Right kidney (tissue), 9 donors: ENCODE measurements at places on chromosomes 7 and 10.

- DNase-seq, result no peak
Measured at GRCh38 chr10:44607116-44607515, 222.2 kb upstream of the CXCL12 start.

GRCh38 chr10:74486659-74487058 lies 335.6 kb downstream of the ADK start:
- DNase-seq, result no peak

GRCh38 chr7:157357129-157358040 lies 20.6 kb downstream of the DNAJB6 start:
- no peak for DNase-seq

DNA sequence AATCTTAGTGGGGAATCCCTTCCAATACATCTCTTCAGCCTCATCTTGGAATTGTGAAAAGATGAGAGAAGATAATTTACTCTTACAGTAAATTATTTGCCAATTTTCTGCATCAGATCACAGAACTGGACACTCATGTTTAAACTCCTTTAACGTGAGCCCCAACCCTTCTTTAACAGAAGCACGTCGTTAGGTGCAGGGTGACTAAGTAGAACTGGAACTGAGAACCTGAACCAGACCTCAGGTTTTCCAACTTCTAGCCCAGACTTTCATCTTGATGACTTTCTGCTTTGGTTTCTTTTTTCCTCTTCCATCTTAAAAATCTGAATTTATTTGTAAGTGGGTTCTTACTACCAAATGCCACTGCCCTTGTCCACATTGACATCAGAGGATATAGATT lies 57.2 kb upstream of the LYZL2 start:
- no peak for DNase-seq

GRCh38 chr7:85011127-85011526 lies 175.7 kb downstream of the SEMA3D start:
- DNase-seq, result no peak

GRCh38 chr10:60524541-60524940 lies 134.9 kb upstream of the ANK3 start:
- DNase-seq, result no peak

DNA sequence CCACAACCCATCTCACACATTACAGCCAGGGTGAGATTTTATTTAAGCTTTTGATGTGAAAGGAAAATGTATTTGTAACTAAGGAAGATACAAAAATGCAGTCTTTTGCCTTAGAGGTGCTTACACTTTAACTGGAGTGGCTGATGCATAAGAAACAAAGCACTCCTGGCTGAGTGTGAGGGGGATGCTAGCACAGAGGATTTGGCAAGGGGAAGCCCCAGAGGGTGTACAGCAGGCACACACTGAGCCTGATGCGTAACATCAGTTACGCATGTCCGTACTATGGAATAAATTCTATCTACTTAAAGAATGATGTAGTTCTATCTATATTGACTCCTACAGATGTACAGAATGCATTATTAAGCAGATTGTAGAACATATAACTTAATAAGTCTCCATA lies 17.8 kb downstream of the GIMAP8 start:
- no peak for DNase-seq

DNA sequence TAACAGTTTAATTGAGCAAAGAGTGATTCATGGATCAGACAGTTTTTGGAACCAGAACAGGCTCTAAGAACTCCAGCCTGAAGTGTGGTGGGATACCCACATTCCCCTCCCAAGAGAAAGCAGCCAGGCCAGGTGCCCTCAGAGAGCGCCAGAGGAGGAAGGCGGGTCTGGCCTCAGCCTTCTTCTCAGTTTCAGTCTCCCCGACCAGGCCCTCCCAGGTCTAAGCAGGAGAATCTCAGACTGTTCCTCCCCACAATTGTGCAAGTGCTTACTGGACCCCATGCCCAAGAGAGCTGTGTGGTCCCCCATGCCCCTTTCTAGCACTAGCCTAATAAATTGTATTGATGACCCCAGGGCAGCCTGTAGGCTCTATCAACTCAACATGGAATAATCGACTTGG lies 25.6 kb downstream of the PPIF start:
- no peak for DNase-seq

GRCh38 chr7:129493555-129493954 lies 8.8 kb upstream of the SMKR1 start:
- DNase-seq, result no peak

DNA sequence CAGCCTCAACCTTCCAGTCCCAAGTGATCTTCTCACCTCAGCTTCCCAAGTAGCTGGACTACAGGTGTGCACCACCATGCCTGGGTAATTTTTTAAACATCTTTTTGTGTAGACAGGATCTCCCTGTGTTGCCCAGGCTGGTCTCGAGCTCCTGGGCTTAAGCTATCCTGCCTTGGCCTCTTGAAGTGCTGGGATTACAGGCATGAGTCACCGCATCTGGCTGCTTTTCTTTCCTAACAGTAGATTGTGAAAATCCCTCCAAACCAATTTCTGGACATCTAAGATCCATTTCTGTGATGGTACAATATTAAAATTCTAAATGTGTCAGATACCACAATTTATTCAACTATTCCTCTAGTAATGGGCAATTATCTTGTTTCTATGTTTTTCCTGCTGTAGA lies 38.7 kb downstream of the RAB18 start:
- no peak for DNase-seq

DNA sequence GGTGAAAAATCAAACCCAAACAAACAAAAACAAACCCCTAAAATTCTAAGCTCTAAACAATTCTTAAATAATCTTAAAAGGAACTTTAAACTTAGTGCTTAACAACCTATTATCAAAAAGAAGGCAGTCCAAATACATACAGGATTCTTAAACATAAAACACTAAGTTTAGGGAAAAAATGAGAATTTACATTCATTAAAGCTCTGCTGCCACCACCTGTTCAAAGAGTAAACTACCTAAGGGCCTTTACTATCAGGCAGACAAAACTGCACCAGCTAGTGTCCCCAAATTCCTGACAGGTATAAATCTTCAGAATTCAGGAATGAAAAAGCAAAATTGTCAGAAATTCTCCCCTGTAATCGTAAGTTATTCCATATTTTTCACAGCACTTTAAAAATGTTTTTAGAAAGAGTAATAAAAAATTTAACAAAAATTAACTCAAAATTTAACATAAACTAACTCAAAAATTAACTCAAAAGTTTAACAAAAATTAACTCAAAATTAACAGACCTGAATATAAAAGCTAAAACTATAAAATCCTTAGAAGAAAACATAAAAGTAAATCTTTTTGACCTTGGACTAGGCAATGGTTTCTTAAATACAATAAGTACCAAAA lies 55.1 kb downstream of the PDZD8 start:
- no peak for DNase-seq

DNA sequence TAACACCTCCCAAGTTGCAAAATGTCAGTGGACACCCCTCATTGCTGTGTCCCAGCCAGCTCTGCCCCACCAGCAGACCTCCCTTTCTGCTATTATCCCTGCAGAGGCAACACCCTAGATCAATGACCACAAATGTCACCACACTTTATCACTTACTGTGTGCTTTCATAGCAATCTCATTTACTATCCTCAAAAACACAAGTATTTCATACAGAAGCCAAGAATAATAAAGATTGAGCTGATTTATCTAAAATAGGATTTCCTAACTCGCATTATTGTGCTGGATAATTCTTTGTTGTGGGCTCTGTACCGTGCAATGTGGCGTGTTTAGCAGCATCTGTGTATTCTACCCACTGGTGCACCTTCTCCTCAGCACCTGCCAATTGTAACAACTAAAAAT lies 13.2 kb upstream of the ABCB5 start:
- DNase-seq, result no peak

DNA sequence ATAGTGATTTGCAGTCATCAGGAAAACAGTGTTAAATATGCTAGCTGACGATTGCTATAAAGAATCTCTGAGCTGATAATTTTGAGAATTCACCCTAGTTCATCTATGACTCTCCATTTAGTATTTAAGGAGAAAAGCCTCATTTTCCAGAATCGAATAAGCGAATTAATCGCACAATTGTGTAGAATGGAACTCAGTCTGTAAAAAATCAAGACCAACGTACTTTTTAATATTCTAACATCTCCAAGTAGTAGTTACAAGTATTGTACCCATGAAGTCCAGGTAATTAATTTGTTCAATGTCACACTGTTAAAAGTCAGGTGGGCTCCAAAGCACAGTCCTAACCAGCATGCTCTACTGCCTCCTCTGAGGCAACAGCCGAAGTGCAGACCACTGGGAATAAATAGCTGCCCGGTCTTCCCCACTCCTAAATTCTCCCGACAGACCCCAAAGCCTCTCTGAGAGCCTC lies 380 bp upstream of the AGBL3 start:
- DNase-seq, result no peak

- no peak for DNase-seq
Measured at GRCh38 chr7:91710881-91711280, 169.6 kb downstream of the MTERF1 start.

GRCh38 chr10:61698968-61699655 lies 36.4 kb downstream of the CABCOCO1 start:
- no peak for DNase-seq

GRCh38 chr10:6516929-6517284 lies 63.2 kb downstream of the PRKCQ start:
- no peak for DNase-seq

- DNase-seq, result no peak
Measured at GRCh38 chr7:152341914-152342236, 93.9 kb downstream of the KMT2C start.

GRCh38 chr10:106992055-106992454 lies 172.5 kb downstream of the SORCS1 start:
- no peak for DNase-seq

- peak; percentile 52 for DNase-seq
Measured at GRCh38 chr7:155380221-155380861, 77.6 kb upstream of the EN2 start.

DNA sequence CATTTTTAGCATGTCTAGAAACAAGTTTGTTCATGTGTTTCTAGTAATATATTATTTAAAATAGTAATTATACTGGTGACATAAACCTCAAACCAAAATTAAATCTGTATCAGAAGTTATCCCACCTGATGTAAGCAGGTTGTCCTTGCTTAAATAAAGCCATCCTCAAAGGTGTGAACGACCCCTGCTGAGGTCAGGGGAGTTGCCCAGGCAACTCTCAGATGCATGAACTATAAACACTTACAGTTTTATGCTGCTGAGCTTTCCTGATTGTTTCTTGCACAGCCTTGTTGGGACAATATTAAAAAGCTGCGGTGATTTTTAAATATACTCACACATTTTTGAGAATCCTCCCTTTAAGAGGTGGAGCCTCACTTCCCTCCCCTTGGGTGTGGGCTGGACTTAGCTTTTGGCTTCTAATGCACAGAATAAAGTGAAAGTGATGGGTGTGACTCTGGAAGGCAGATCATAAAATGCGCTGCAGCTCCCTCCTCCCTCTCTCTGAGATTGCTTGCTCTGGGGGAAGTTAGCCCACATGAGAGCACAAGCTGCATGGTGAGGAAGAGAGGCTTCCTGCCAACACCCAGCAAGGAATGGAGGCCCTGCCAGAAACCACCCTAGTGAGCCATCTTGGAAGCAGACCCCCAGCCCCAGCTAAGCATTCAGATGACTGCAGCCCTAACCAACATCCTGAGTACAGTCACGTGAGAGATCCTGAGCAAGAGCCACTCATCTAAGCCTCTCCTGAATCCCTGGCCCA lies 152.7 kb downstream of the SKIDA1 start:
- peak; percentile 54 for DNase-seq

DNA sequence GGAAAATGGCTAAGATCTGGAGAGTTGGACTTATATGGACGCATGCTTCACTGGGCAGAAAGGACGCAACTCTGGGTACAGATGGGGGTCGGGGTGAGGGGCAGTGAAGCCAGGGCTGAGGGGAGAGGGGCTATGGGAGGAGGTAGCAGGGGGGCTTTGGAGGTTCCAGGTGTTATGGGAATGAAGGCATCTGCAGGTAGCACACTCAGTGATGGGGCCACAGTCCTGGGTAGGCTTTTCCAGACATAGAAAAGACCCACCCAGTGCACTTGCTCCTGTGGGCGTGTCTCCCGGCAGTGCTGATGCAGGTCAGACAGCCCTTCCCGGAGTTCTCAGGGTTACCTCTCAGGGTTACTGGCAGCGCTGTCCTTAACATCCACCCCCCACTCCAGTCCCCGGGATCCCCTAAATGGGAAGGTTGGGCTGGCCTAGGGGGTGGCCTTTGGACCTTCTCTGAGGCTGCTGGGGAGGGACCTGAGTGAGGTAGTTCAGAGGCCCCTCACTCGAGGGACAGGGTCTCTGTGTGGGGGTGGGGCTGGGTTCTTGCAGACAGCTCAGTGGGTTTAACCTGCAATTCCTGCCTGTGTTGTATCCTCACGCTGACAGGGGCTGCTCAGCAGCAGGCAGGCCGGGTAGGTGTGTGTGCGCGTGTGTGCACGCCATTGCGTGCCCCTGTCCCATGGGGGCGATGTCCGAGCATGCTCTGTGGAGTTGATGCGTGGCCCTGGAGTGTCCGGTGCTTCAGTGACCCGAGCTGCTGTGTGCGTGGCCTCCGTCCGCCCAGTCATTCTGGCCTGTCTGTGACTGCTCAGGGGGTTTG lies 6.2 kb downstream of the ZYX start:
- no peak for DNase-seq

- no peak for DNase-seq
Measured at GRCh38 chr7:137287651-137288258, 55.8 kb downstream of the PTN start.

DNA sequence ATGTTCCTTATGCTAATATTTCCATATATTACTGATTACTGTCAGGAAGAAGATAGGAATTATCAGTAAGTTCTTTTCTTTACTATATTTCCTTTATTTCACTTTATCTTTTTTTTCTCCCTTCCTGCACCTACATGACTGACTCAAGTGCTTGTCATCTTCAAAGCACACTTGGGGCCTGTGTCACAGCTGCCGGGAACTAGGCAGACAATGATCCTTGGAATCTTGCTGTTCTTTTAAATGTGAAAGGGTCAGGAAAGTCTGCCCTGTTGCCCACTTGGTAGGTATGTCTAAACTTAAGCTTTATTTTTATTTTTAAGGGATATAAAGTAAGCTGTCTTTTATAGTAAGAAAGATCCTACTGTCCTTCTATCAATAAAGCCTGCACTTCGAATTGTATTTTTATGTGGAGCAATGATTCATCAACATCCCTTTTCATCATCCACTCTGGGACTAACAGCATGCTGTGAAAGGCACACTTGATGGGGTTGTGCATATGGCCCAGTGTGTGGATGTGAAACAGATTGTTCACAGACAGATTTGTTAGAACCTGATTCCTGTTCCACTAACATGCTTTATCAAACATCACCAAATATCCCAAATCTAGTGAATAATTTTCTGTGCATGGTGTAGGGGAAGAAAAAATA lies 556.9 kb downstream of the DNAJB9 start:
- DNase-seq, result no peak

DNA sequence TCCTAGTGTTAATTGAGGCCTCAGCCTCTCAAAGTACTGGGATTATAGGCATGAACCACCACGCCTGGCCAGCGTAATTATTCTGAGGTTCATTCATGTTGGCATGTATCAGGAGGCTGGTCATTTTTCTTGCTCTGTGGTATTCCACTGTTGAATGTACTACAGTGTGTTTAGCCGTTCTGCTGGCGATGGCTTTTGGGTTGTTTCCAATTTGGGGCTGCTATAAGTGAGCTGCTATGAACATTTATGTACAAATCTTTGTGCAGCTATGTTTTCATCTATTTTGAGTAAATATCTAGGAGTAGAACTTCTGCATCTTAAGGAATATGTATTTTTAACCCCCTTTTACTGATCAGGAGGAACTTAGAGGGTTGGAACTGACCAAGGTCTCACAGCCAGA lies 145.8 kb downstream of the AUTS2 start:
- no peak for DNase-seq

GRCh38 chr10:133128126-133129070 lies 31.6 kb upstream of the KNDC1 start:
- DNase-seq, result no peak

- no peak for DNase-seq
Measured at GRCh38 chr10:12479437-12479844, 130.1 kb downstream of the CAMK1D start.
